ENCODE measurements at places on chromosomes 6 and 20. TPM values are rescaled to one million over a fixed set of nuclear protein-coding genes. Genes with fewer than 3 reads are reported as not detected.

DNA sequence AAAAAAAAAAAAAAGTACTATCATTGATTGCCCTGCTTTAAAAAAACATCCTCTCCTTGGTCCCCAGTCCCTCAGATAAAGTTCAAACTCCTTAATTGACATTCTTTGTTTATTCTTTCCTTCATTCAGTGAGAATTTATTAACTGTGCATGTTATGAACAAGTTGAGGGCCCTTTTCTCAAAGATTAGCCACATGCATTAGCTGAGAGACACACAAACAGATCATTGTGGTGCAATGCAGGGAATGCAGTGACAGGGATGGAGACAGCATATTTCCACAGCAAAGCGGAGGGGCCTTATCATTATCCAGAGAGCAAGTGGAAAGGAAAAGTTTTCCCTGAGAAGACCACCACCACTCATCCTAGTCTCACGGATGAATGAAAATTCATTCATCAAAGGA, 21.9 kb upstream of the IPCEF1 start:
- DNase-seq: no peak

DNA sequence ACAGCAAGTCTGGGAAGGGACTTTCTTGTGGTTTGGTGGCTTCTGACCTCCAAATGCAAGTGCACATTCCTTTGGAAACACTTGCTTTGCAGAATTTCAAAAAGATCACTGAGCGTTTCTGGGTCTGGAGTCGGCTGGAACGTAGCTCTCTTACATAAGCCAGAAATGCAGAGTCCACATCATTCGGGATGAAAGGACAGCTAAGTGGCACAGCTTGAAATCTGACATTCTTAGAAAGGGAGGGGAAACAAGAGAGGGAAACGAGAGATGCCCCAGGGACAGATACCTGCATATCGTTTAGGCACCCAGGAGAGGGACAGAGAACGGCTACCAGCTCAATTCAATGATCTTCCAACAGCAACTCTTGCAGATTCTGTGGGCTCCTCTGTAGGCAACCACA, 118.7 kb downstream of the NFATC2 start:
- DNase-seq: no peak

DNA sequence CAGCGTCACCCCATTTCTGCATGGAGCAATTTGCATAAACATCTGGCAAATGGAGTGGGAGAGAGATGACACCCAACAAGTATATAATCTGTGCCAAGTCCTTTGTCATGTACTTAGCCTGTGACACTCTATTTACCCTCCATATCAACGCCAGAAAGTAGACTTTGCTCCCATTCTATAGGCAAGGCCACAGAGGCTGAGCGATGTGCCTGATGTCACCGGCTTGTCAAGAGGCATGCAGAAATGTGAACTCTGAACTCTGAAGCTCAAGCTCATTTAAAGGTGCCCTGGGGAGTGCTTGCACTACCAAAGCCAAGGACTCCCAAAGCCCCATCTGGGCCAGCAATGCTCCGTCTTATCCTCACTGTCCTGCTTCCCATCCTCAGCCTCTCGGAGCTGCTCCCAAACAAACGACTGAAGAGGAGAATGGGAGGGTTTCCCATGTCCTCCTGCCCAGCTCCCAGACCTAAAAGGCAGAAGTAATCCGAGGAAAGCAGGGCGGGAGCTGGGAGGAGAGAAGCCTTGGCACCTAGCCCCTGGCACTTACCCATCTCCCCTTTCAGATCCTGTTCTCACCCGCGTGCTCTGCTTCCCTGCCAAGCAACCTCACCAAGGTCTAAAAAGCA, 9.2 kb downstream of the CPNE5 start:
- no peak for DNase-seq

DNA sequence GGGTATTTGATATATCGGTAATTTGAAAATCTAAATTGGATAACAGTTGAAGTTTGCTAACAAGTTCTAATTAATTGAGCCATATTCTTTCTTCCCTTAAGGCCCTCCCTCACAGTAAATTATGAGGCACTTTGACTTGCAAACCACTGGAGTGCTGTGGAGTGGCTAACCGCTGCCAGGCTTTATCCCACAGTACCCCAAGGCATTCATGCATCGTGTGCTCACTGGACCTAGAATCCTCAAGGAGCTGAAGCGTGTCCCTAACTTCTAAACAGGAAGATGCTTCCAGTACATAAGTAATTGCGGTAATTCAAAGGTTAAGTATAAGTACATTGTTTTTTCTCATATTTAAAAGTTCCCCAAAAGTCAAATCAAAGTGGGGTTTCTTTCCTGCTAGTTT, 499.9 kb downstream of the TFAP2A start:
- no peak for DNase-seq

DNA sequence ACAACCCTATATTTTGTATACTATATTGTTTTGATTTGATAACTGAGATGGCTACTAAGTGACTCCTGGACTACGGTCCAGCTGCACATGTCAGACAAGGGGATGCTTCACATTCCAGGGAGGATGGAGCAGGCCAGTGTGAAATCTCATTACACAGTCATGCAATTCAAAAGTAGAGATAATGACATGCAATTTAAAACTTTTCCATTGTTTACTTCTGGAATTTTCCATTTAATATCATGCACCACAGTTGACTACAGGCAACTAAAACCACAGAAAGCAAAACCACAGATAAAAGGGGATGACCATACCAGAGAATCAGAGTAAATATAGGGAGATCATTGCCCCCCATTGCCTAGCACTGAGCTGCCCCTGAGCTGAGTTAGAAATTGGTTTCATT, 366.4 kb downstream of the BTBD9 start:
- no peak for DNase-seq

DNA sequence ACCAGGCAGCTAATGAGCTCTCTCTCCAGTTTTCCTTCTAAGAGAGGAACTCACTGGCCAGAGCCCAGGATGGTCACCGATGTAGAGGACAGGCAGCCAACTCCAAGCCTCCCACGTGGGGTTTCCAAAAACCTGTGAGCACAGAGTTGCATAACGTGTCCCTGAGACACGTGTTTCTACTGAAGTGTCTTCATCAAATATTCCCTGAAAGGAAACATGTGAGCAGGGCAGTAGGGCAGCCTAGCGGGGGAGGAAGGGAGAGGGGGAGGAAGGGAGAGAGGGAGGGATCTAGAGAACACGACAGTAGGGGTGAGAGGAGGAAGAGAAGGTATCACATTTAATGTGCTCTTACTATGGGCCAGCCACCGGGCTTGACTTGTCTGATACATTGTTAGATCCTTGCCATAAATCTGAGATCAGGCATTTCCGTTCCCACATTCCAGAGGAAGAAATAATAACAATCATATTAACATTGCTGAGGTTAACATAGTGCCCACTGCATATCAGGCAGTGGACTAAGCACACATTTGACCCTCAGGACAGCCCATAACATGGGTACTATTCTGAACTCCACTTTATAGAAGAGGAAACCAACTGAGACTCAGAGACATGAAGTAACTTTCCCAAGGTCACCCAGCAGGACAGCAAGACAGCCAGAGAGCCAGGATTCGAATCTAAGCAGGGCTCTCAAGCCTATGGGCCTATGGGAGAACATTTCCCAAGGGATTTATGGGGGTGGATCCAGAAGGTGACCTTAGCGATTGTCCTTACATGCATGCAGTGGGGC, 4.5 kb upstream of the SYS1 start:
- peak; percentile 41 for DNase-seq

- DNase-seq: no peak
Observed at GRCh38 chr6:37059344-37060194, 54.1 kb downstream of the FGD2 start.

DNA sequence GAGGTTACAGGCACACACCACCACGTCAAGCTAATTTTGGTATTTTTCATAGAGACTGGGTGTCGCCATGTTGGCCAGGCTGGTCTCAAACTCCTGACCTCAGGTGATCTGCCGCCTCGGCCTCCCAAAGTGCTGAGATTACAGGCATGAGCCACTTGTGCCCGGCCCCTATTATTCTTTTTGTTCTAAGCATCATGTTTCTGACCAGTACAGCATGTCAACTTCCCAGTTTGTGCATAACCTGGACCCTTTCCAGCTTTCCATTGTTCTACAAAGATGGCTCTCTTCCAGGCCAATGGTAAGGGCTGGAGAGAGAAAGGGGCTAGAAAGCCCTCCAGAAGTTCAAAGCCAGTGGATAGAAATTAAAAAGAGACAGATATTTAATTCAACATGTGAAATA, 91.3 kb upstream of the TNFAIP3 start:
- DNase-seq: no peak

- peak; percentile 54 for DNase-seq
Observed at GRCh38 chr6:106097411-106098231, 11.5 kb downstream of the PRDM1 start.

- no peak for DNase-seq
Observed at GRCh38 chr6:89275900-89276299, 39.2 kb downstream of the GABRR2 start.

- DNase-seq: no peak
Observed at GRCh38 chr20:36835025-36835424, 40.9 kb upstream of the TLDC2 start.

- no peak for DNase-seq
Observed at GRCh38 chr6:81996414-81996813, 243.9 kb upstream of the TENT5A start.

GRCh38 chr20:36479938-36480337, 61.4 kb upstream of the MYL9 start:
- DNase-seq: no peak

GRCh38 chr20:4444404-4444803, 277.3 kb upstream of the PRND start:
- no peak for DNase-seq

DNA sequence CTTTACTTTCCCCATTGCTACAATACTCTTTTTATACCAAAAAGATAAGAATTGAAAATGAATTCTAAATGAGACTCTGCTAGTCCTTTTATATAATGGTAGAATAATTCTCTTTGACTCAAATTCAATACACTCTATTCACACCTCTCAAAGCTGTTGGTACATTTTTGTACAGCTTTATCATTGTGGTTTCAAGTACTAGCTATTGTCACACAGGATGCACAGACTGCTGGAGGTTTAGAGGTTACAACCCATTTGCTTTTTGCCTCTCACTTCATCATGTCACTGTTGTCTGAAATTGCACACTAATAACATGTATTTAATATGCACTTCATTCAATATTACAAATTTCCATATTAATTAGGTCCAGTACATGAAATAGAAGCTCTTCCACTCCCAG, 442.2 kb upstream of the ARID1B start:
- no peak for DNase-seq

DNA sequence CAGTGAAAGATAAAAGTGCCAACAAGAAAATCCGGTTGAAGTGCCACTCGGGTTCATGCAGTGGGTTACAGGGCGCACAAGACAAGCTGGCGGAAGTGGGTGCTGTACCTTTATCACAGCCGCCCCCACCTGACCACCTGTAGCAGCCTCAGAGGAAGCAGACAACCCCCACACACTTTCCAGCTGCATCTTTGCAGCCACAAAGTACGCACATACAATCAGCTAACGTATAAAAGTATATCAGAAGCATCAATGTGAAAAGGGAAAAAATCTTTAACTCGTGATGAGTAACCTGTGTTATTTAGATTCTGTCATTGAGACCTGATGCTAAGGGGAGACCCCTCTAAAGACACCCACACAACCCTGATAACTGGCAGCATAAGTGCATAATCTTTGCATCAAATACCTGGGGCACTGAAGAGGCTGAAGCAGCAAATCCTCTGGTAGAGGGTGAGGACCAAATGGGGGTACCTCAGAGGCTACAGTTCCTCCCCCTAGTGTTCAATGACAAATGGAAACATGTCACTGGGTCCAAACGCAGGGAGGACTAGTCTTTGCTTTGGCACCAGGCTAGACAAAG, 22.1 kb downstream of the BACH2 start:
- DNase-seq: peak; percentile 80

GRCh38 chr20:37411408-37412219, 65.7 kb downstream of the SRC start:
- no peak for DNase-seq

GRCh38 chr20:53221731-53222130, 249.6 kb downstream of the TSHZ2 start:
- DNase-seq: no peak

- no peak for DNase-seq
Observed at GRCh38 chr6:152595499-152595898, 41.7 kb downstream of the SYNE1 start.

DNA sequence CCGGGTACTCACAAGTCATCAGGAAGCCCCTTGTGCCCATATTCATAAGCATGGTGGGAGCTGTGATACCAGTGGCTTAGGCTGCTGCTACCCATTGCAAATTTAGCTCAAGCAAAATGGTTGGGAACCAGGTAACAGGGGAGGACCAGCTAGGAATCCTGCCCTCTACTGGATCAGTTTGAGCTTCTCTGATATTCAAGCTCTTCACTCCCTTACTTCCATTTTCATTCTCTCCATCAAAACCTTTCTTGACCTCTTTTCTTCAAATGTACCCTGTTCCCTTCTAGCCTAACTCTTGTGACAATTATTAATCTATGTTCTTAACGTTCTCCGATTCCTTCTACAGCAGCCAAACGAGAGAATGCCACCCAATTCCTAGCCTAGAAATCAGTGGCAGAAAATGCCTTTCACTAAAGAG, 9.7 kb downstream of the NOL7 start:
- DNase-seq: peak; percentile 52

DNA sequence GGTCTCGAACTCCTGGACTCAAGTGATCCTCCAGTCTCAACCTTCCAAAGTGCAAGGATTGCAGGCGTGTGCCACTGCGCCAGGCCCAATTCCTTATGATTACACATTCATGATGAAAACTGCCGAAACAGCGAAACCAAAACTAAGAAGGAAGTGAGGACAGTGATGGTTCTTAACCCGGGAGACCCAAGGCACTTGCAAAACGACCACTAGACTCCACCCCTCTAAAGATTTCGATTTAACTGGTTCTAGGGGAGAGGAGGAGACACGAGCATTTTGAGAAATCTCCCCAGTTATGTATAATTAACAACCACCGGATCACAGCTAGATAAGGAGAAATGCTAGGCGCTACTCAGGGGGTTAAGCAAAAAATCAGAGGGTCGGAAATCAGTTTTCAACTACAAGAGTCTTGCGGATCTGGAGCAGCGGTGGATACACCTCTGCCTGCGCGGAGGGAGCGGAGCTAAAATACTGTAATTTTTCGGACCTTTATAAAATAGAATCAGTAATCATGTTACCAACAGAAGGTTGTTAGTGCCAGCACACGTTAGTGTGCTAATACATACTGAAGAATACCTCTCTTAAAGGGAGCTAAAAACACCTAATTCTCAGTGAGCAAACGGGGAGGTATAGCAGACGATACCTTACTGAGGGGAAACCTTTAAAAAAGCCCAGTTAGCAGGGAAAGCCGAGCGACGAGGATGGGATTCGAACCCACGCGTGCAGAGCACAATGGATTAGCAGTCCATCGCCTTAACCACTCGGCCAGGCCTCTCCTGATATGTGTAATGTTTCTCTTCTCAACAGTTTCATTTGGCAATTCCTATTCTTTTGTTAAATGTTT, 60.0 kb upstream of the BTN3A2 start:
- peak; percentile 62 for DNase-seq

TFAP2D gene
- not detected for total RNA-seq

PNPLA1 gene
- total RNA-seq: not detected

MRAP2 gene
- not detected for total RNA-seq

ULBP2 gene
- 1.9 TPM for total RNA-seq

CST7 gene
- total RNA-seq: 4.4 TPM

ADGRF1 gene
- total RNA-seq: not detected

MEP1A gene
- total RNA-seq: not detected

NKAIN2 gene
- not detected for total RNA-seq

PTCHD4 gene
- not detected for total RNA-seq

CD93 gene
- 1.1 TPM for total RNA-seq

OR2H1 gene
- total RNA-seq: not detected
